H7 (cell line): ENCODE measurements at places on chromosomes 4 and X.

DNA sequence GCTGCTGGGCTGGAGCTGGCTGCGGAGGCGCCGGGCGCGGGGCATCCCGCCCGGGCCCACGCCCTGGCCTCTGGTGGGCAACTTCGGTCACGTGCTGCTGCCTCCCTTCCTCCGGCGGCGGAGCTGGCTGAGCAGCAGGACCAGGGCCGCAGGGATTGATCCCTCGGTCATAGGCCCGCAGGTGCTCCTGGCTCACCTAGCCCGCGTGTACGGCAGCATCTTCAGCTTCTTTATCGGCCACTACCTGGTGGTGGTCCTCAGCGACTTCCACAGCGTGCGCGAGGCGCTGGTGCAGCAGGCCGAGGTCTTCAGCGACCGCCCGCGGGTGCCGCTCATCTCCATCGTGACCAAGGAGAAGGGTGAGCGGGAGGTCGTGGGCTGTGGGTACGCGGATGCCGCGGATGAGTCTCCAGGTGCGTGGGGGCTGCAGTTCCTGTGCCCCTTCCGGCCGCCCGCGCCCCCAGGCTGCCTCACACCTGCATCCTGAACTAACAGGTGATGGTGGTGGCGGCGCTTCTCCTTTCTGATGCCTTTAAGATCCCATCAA lies 499 bp downstream of the CYP2U1 start:
- no peak for DNase-seq

GRCh38 chrX:21699136-21699535 lies 41.0 kb upstream of the KLHL34 start:
- DNase-seq = no peak

GRCh38 chrX:130885996-130886395 lies 17.0 kb downstream of the ENOX2 start:
- DNase-seq = no peak

DNA sequence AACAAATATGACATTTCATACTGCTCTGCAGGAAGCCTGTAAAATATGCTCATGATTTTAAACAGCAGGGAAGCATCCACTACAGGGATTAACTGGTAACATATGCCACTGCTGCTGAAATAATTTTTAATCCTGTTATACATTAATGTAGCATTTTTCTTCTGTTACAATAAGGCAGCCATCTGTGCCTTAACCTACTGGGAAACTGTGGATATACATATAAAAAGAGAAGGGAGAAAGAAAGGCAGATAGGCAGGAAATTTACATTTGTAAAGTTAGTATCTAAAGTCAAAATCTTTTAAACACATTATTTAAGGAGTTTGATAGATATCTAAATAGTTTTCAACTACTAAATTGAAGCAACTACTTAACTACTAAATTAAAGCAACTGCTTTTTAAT lies 514.6 kb upstream of the KLHL4 start:
- DNase-seq = no peak

DNA sequence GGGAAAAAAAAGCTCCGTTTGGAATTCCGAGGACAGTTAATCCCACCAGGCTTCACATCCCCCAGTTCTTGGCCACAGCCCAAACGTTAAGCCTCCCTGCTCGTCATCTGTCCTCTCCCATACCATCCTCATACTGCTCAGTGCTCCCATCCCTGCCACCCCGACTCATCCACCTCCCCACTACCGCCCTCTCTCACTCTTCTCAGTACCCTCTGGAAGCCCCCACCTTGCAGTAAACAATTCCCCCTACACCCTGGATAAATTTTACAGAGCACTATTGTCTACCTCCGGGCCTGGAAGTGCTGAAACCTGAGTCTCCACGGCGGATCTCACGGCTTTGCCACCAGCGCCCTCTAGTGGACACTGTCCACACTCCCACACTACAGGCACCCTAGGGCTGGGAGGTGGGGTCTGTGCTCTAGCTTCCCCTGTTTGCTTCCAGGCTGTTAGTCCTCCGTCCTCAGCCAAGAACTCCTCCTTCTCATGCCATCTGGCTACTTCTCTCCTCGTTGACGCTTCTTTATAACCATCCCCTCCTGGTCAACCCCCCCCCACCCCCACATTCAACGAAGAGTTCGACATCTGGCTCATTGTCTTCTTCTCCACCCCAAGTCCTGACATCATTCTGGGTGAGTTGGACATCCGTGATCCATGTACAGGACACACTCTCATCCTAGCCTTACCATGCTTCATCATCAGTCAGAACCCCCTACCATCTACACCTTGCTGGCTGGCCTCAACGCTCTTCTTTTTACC lies 54.5 kb downstream of the RTL9 start:
- peak; percentile 82 for DNase-seq
